Left renal cortex interstitium (tissue), 4 donors: ENCODE measurements at places on chromosomes 6 and 20.

GRCh38 chr20:16775961-16776360 is 27.8 kb downstream of the OTOR start:
- DNase-seq: no peak

DNA sequence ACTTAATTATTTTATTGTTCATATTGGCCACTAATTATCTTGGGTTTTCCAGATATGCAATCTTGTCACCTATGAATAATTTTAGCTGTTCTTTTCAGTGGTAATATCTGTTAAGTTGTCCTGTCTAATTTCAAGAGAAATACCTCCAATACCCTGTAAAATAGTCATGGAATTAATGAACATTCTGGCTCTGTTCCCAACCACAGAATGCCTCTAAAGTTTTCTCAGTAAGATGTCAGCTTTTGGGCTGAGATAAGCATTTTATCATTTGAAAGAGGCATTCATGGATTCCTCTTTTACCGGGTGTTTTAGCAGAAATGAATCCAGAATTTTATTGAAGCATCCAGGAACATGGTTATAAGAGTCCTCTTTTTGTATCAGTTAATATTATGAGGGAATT is 109.3 kb downstream of the WDR27 start:
- DNase-seq: no peak

DNA sequence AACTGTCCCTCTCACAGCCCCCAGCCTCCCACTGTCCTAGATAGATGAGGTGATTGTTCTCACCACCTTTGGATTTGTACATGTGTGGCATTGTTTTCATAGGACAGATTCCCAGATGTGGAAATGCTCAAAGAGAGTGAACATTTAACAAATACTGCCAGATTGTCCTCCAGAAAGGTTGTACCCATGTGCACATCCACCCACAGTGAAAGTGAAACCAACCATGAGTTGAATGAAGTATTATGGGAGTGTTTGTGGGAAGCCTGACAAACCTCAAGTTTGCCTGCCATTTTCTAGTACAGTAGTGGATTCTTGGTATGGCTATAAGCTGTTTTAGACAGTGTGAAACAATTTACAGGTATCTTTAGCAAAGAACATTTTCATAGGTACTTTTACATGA is 42.7 kb downstream of the ANKRD6 start:
- no peak for DNase-seq

DNA sequence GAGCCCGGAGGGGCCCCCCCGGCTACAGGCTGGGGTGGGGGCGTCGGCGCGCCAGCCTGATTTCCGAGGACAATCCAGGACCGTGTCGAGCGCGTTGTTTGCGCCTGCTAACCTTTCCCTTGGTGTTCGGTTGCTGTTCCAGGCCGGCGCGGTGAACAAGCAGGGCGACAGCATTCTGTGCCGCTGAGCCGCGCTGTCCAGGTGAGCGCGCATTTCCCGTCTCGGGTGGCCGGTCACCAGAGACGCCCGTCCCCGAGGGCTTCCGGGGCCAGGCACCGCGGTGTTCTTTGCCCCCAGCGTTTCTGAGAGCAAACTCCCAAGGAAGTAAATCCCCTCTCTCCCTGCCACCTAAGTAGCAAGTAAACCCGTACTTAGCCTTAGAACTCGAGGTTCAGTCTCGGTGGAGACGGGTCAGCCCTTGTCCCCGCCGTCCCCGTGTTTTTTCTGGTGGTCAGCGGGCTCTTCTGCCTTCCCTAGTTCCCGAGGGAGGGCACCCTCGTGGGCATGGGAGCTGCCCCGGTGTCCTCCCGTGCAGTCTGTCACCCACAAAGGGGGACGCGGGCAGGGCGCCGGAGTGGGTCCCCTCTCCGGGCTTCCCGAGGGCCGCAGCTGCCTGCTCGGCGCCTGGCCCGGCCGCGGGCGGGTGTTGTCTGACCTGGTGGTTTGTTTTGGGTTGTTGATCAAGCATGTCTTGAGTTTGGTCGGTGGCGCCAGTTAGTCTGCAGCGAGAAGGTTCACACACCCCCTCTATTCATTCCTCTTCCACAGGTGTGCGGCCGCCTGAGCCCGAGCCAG is 1.5 kb downstream of the ID4 start:
- DNase-seq: no peak

DNA sequence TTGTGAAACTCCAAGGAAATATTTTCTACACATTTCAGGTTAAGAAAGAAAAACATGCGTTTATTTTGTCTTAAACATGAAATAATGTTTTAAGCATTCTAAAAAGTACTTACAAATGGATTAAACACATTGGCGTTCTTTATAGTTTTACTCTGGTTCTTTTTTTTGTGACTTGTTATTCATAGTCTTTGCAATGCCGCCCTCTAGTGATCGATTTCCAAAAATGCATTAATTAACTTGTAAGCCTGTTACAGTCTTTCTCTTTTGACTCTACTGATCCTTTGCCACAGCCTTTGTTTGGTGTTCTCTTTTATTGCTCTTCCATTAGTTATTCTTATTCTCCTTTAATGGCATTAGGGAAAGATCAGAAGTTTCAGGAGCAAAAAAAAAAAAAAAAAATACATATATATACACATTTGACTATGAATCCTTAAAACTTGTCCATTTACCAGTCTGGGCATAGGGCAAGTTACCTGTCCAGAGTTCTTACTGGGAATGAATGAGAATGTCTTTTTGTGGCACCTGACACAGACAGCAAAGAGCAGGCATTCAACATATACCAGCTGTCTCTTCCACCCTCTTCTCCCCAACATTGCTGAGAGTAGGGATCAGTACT is 59.9 kb downstream of the MACROD2 start:
- peak; percentile 45 for DNase-seq

- DNase-seq: no peak
These were observed 18.0 kb downstream of the TCFL5 start for GRCh38 chr20:62843656-62844055.

GRCh38 chr6:108167449-108168089 is 1.7 kb downstream of the NR2E1 start:
- DNase-seq: no peak

DNA sequence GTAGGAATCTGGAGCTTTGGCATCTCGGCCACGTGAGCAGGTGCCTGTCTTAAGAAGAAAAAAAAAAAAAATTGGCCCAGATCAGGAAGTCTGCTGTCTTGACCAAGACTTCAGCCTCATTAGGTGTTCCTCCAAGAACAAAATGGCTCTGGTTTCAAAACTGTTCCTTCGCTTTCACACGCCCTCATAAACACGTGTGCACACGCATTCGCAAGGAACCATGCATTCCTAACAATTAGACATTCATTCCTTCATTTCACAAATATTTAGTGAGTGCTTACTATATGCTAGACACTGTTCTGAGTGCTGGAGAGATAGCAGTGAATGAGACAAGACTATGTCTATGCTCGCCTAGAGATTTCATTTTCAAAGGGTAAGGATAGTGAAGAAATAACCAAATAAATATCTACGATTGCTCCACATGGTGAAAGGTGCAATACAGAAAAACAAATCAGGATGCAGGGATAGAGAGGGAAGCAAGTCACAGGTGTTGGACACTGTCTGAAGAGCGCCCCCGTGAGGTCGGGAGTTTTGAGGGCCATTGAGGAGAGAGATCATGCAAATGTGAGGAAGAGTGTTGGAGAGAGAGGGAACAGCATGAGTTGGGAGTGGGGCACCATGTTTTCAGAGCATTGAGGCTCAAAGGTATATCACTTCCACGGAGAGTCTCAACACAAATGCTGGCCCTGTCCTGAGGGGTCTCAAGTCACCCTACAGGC is 53.3 kb downstream of the CCDC170 start:
- DNase-seq: no peak
